ENCODE measurements at places on chromosomes 3 and 15.

- DNase-seq: no peak
These were observed 68.1 kb upstream of the PFN2 start for GRCh38 chr3:150038830-150039229.

DNA sequence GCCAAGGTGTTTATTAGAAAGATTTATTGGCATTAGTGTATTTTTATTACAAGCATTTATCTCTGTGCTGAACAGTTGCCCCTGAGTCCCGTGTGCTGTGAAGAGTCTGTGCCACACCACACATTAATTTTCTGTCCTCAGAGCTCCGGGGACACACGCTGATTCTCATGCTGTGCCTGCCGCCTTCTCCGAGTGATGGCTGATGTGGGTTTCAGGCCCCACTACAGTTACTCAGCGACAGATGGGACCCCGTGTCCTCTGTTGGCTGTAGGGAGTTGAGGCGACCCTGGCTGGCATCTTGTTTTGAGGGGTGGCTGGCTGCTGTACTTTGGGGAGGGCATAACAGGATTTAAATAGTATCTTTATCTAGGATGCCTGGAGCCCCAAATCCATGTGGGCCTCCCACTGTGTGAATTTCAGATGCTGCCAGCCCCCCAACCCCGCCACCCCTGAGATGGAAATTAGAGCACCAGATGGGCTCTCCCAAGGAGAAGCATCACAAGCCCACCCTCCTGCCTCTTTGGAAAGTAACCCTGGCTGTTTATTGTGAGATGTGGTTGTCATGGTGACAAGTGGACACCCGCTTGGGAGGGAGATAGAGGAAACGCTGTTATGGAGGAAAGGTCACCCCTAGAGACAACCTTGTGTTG, 185.6 kb downstream of the APBA2 start:
- DNase-seq: no peak

DNA sequence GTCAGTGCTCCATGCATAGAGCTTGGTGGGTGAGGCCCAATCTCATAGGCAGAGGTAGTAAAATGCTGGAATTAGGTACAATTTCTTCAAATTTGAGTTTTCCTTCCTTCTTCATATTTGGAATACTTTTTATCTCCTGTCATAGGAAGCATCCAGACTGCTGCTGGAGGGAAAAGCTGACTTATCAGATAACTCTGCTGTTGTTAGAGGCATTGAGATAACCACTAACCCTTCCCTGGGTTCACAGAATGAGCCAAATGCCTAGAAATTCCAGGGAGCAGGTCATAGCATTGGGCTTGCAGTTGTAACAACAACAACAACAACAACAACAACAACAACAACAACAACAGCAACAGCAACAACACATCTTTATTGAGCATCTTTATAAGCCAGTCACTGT, 332.7 kb downstream of the PDCD6IP start:
- DNase-seq: no peak

DNA sequence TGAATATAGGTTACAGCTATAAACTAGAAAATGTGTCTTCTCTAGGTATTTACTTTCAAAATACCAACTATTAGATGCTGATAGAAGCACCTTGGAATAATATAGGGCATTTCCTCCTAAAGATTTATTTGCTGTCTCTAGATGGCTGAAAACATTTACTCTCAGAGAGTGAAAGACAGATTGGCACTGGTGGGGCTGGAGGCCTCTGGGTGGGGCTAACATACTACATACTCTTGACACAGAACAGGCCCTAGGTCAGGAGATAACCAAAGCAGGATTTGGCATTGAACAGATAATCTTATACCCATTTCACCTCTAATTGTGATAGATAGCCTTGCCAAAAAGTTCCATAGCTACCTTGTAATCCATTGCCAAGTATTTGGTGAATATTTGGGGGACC, 253.3 kb upstream of the TBC1D5 start:
- DNase-seq: no peak

- no peak for DNase-seq
These were observed 241.7 kb upstream of the GBE1 start for GRCh38 chr3:82002986-82003642.

- DNase-seq: no peak
These were observed 41.8 kb upstream of the ARPP21 start for GRCh38 chr3:35597490-35597889.

DNA sequence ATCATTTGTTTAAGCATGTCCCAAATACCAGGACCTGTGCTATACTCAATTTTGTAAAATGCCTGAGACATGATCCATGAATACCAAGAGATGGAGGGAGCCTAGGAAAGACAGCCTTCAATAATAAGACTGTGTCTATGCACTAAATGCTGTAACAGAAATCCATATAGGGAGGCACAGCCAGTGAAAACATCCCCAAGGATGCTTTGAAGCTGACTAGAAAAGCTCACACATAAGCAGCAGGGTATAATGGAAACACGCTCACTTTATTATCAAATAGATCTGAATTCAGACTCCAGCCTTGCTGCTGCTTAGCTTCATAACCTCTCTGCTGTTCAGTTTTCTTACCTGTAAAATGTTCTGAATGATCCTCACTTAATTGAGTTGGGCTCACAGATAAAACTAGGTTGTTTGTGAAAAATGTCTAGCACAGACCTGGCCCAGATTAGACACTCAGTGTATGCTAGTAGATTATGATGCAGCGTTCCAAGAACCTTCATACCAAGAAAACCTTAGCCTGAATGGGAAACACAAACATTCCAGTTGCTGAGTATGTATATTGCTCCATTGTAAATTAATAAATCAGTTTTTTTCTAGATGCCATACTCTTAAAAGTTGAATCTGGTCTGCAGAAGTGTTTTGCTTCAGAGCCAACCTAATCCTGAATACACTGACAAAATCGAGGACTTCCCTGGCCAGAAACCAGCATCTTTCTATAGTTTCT, 3.8 kb upstream of the LARP6 start:
- DNase-seq: no peak

DNA sequence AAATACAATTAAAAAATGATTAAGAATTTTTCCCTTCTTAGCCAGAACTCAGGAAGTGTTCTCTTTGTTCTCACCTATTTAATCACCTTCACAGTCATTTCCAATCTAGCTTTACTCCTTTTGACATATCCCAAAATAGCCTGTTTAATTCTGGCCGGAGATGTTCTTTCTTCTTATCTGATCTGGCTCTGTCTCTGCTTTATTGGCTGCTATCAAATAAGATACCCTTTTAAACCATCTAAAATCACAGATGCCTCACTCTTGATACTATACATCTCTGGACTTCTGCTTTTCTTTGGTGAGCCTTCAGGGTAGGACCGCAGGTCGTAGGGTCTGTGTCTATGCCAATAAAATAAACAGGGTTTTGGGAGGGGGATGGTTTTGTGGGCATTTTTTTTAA, 319.2 kb upstream of the SEMA6D start:
- no peak for DNase-seq

- no peak for DNase-seq
These were observed 41.9 kb downstream of the SMAD6 start for GRCh38 chr15:66743703-66744536.

DNA sequence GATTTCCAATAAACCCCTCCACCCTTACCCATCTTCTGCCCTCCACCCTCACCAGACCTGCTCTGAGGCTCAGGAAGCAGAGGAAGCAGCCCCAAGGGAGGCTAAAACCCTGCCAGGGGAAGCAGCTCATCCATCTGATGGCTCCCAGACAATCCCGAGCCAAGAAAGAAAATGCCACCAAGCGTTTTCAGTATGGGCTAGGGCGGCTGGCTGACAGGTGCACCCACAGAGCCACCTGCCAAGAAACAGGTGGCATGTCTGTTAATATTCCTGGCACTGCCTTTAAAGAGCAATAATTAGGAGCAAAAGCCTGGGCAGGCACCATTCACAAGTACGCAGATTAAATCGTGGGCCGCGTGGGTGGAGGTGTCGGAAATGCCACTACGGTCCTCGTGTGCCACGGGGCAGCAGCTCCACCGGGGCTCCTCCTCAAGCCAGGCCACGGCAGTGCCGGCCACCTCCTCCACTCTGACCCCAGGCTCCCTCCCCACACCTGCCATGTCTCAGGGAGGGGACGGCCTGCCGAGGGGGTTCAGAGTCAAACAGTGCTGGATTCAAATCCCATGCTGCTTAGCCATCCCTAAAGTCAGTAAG, 23.9 kb upstream of the GRIP2 start:
- no peak for DNase-seq

DNA sequence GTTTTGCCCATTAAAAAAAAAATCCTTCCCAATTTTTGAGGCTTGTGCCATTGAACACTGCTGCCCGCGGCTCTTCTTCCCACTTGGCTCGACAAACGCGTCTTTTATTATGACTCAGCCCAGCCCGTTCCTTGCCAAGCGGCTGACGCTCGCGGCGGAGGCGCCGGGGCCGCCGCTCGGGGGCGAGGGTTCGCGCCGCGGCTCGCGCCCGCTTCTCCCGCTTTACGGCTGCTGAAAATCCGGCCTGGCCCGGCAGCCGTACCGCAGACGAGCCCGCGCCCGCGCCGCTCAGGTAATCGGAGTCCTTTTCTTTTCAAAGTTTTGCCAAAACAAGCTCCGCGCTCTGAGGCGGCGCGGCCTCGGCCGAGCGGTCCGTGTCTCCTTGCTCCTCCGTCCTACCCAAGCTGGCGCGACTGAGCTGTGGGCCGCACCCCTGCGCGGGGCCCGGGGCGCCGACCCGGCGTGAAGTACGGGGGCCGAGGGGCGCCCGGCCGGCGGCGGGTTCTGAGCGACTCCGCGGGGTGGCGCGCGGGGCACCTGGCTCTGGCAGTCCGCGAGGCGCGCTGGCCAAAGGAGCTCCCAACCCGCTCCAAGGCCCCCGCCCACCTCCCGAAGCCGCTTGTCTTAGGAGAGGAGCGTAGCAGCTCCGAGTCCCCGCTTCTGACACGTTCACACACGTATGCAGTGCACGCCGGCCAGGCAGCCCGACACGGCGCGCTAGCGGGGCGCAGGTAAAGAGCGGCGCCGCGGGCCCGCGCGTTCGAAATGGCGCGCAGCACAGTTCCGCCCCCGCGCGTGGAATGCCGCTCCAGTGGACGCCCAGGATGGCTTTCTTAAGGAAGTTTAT, 418.2 kb upstream of the NAALADL2 start:
- peak; percentile 89 for DNase-seq

- no peak for DNase-seq
These were observed 237.5 kb downstream of the FOXP1 start for GRCh38 chr3:71346061-71346460.
